CD4-positive, alpha-beta T cell (primary cell): ENCODE measurements at places on chromosomes 1 and 21.

GRCh38 chr1:95407886-95408291 is 173.9 kb downstream of the RWDD3 start:
- no peaks in the 10 kb centered on the region for H3K36me3 ChIP-seq
- no peak overlapping the region for H3K4me3 ChIP-seq
- no peak for DNase-seq
- H3K27ac ChIP-seq = no peak overlapping the region
- H3K27me3 ChIP-seq = no peaks in the 10 kb centered on the region

DNA sequence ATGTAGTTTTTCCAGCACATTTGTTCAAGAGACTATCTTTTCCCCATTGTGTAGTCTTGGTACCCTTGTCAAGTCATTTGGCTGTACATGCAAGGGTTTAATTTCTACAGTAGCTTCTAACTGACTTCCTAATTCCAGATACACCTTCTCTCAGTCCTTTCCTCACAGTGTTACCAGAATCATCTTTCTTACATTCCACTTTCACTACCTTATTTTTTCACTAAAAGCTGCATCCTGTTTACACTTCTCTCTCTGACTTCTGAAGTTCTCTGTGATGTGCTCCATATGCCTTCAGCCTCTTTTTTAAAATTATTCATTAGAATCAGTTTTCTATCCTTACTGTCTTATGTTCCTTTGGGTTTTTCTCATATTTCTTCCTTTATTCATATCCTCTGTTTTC is 57.1 kb upstream of the RWDD3 start:
- no peak overlapping the region for H3K27ac ChIP-seq
- H3K4me1 ChIP-seq = no peaks in the 10 kb centered on the region
- DNase-seq = no peak

DNA sequence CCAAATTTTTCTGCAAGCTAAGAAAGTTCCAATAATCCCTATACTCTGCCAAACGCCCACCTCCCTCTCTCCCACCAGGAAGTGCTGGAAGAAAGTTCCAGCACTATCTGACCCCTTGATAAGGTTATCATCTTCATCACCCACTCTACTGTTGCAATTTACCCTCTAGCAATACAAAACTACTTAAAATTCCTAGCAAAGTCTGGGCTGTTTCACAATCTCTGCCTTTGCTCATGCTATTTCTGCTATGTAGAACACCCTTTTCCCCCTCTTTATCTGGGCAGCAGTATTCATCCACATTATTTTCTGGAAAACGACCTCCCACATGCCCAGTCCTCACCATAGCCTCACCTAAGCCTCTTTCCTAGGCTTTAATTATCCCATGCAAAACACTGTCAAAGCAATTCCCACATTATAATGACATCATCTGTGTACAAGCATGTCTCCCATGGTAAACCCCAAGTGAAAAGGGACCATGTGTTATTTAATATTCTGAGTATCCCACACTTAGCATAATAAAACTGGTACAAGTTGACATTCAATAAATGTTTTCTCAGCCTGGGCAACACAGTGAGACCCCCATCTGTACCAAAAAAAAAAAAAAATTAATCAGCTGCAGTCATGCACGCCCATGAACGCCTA is 12.0 kb downstream of the F11R start:
- H3K27me3 ChIP-seq = no peaks in the 10 kb centered on the region
- no peak overlapping the region for H3K27ac ChIP-seq
- no peak for DNase-seq

- H3K27ac ChIP-seq = no peak overlapping the region
- peaks cover 8% of the 10 kb centered on the region for H3K27me3 ChIP-seq
- no peaks in the 10 kb centered on the region for H3K4me1 ChIP-seq
- no peak for DNase-seq
These were observed 419.9 kb downstream of the PTPRU start for GRCh38 chr1:29655945-29656850.

- peak overlapping the region; percentile 87 for H3K4me3 ChIP-seq
- DNase-seq = no peak
- H3K27ac ChIP-seq = no peak overlapping the region
- no peaks in the 10 kb centered on the region for H3K27me3 ChIP-seq
These were observed 647 bp downstream of the TSEN15 start for GRCh38 chr1:184052194-184052559.

DNA sequence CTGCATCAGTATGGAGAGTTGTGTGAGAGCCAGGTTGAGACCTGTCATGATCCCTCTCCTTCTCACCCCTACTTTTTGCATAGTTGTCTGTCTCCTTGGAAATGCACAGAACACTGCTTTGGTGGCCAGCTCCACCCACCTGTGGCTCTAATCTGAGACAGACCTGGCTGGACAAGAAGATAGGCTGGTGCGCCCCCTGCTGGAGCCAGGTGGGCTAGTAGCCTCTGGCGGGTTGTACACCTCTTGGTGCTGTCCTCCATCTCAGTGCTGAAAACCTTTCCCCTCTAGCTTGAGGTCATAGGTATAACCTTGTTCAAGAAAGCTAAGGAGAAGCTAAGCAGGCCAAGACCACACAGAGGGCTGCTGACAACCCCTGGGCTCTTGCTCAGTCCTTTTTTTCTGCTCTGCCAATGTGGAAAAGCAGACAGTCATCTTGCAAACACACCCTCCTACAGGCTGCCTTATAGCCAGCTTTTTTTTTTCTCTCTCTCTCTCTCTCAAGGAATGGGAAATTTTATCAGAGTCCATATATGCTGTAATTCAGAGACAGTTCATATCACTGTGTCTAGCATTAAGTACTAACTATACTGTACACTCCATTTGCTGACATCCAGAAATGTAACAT is 58.8 kb upstream of the SPATA6 start:
- H3K27me3 ChIP-seq = no peaks in the 10 kb centered on the region
- H3K4me3 ChIP-seq = no peak overlapping the region
- H3K36me3 ChIP-seq = no peaks in the 10 kb centered on the region
- no peaks in the 10 kb centered on the region for H3K4me1 ChIP-seq
- DNase-seq = no peak

GRCh38 chr1:246726255-246726679 is 2.1 kb downstream of the SCCPDH start:
- no peak overlapping the region for H3K4me3 ChIP-seq
- no peak overlapping the region for H3K27ac ChIP-seq
- H3K4me1 ChIP-seq = peaks cover 14% of the 10 kb centered on the region
- H3K27me3 ChIP-seq = no peaks in the 10 kb centered on the region

GRCh38 chr1:44240802-44241671 is 27.8 kb downstream of the DMAP1 start:
- no peak overlapping the region for H3K27ac ChIP-seq
- H3K4me3 ChIP-seq = no peak overlapping the region
- peaks cover 7% of the 10 kb centered on the region for H3K4me1 ChIP-seq
- H3K36me3 ChIP-seq = peaks cover 9% of the 10 kb centered on the region
- no peak for DNase-seq

DNA sequence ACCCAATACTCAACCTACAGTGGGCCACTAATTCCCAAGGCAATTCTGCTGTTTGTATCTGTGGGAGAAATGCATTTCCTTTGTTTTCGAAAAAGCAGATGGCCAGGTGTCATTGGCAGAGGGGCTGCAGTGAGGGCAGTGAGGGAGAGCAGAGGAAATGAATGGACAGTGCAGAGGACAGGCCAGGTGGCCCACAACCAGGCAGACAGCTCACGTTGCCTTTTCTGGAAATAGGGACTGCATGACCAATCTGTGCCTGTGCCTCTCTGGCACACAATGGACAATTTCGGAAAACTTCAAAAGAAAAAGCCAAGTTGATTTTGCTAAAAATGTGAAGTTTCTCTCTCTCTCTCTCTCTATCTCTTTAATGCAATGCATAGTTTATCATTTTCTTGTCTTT is 52.6 kb upstream of the ETS2 start:
- no peaks in the 10 kb centered on the region for H3K36me3 ChIP-seq
- H3K4me1 ChIP-seq = peaks cover 7% of the 10 kb centered on the region
- H3K27ac ChIP-seq = no peak overlapping the region
- no peak for DNase-seq

DNA sequence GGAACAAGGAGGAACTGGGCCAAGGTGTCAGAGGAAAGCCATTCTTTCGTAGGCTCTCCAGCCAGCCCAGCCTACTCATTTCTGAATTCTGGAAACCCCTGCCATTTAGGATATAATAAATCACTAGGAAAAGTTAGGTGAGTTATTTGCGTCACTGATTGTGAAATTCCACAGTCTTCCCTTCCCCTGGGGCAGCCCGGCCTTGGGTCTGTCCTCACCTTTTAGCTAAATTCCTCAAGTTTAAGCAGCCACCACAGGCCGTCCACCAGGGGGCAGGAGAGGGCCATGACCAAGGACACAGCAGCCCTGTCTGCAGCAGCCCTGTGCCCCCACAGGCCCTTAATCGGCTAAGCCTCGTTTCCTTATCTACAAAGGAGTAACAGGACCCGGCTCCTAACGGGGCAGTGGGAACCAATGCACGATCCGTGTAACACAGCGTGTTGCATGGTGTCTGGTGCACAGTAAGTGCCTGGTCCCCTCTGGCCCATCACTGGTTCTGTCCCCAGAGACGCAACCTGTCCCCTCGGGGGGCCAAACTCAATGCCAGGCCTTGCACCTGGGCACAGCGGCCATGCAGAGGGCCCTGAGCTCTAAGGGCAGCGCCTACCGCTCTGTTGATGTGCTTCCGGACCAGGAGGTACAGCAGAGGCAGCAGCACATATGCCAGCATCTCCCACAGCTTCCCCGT is 18.1 kb downstream of the GPR157 start:
- peak; percentile 87 for DNase-seq
- no peak overlapping the region for H3K27ac ChIP-seq
- no peaks in the 10 kb centered on the region for H3K27me3 ChIP-seq
- no peak overlapping the region for H3K4me3 ChIP-seq
- no peaks in the 10 kb centered on the region for H3K36me3 ChIP-seq
- H3K4me1 ChIP-seq = peaks cover 6% of the 10 kb centered on the region

GRCh38 chr21:21000591-21001175 is 2.5 kb downstream of the NCAM2 start:
- H3K27me3 ChIP-seq = peaks cover 30% of the 10 kb centered on the region
- no peaks in the 10 kb centered on the region for H3K36me3 ChIP-seq
- no peak for DNase-seq
- peaks cover 16% of the 10 kb centered on the region for H3K4me1 ChIP-seq
- no peak overlapping the region for H3K4me3 ChIP-seq

GRCh38 chr1:28926629-28927265 is 12.4 kb downstream of the EPB41 start:
- no peaks in the 10 kb centered on the region for H3K36me3 ChIP-seq
- peaks cover 68% of the 10 kb centered on the region for H3K4me1 ChIP-seq
- peak overlapping the region; percentile 32 for H3K4me3 ChIP-seq
- no peak for DNase-seq
- peak overlapping the region; percentile 71 for H3K27ac ChIP-seq

- no peaks in the 10 kb centered on the region for H3K27me3 ChIP-seq
- H3K4me3 ChIP-seq = peak overlapping the region; percentile 62
- DNase-seq = peak; percentile 56
- peaks cover 42% of the 10 kb centered on the region for H3K4me1 ChIP-seq
- no peaks in the 10 kb centered on the region for H3K36me3 ChIP-seq
These were observed 51.9 kb downstream of the AGPAT3 start for GRCh38 chr21:43916691-43917514.

GRCh38 chr21:45507888-45508508 is 34.2 kb downstream of the SLC19A1 start:
- no peaks in the 10 kb centered on the region for H3K27me3 ChIP-seq
- H3K4me3 ChIP-seq = no peak overlapping the region
- H3K4me1 ChIP-seq = no peaks in the 10 kb centered on the region

DNA sequence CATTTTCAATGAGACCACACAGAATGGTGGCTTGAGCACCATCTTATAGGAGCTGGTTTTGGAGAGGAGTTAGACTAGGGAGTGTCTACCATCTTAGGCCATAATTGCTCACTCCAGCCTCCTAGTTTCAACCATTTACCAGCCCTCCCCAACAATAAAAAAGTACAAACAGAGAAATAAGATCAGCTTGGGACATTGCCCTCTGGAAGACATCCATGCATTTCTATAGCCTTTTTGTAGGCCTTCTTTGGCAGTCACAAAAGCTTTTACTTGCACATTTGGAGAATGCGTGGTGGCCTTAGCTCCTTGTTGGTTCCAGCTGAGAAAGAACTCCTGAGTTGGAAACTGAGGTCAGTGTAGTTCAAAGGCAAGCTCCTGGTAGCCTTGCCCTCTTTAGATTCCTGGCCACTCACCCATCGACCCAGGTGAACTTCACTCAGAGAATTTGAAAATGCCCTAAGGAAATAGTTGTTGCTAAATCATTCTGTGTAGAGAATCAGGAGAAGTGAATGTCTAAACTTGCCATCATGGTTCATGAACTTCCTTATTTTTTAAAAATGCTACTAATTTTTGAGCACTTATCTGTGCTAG is 301.7 kb upstream of the PROX1 start:
- H3K36me3 ChIP-seq = no peaks in the 10 kb centered on the region
- no peak overlapping the region for H3K27ac ChIP-seq
- no peak for DNase-seq
- H3K27me3 ChIP-seq = no peaks in the 10 kb centered on the region
- H3K4me1 ChIP-seq = no peaks in the 10 kb centered on the region
- no peak overlapping the region for H3K4me3 ChIP-seq

- peak; percentile 85 for DNase-seq
- H3K27ac ChIP-seq = no peak overlapping the region
- peaks cover 48% of the 10 kb centered on the region for H3K4me1 ChIP-seq
- no peaks in the 10 kb centered on the region for H3K36me3 ChIP-seq
- no peak overlapping the region for H3K4me3 ChIP-seq
These were observed 28.5 kb downstream of the ACOT7 start for GRCh38 chr1:6365047-6365446.

DNA sequence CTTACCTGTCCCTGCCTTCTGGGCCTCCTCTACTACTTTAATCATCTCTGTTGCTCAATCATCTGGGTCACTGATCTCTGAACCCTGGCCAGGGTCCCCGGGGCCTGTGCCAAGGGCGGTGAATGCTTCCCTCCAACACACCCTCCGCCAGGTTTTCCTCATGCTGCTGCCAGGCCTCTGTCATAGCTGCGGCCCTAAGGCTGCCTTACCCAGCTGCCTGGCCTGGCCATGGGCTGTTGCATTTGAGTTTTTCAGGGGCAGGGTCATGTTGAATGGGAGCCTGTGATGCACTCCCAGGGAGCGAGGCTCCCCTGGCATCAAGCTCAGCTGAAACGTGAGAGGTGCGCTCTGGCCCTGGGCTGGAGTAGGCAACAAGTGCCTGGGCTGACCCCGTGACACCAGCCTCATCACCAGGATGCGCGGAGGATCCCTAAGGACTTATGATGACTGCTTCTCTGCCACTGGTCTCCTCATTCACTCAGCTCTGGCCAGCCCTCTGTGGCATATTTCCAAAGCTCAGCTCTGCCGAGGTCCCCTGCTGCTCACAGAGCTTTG is 7.6 kb downstream of the EDN2 start:
- H3K4me1 ChIP-seq = no peaks in the 10 kb centered on the region
- no peaks in the 10 kb centered on the region for H3K27me3 ChIP-seq
- no peak for DNase-seq
